ENCODE measurements at places on chromosomes 13 and 19.

GRCh38 chr19:4537953-4538600 lies 1.8 kb downstream of the LRG1 start:
- no peak for DNase-seq

- DNase-seq, result no peak
These were observed 187.5 kb downstream of the TM9SF2 start for GRCh38 chr13:99688776-99689175.

DNA sequence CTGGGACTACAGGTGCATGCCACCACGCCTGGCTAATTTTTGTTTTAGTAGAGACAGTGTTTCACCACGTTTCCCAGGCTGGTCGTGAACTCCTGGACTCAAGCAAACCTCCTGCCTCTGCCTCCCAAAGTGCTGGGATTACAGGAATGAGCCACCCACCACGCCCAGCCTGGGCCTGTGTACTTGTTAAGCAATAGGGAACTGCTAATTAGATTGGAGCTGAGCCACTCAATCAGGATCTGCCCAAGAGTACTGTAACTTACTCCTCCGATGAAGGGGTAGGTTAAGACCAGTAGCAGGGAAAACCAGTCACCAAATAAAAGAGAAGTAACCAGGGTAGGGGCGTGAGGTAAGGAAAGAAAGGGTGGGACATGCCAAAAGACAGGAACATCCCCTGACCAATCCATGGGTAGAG lies 2.3 kb downstream of the DDX39A start:
- DNase-seq, result no peak

GRCh38 chr13:23320926-23321534 lies 112.5 kb downstream of the SACS start:
- no peak for DNase-seq

DNA sequence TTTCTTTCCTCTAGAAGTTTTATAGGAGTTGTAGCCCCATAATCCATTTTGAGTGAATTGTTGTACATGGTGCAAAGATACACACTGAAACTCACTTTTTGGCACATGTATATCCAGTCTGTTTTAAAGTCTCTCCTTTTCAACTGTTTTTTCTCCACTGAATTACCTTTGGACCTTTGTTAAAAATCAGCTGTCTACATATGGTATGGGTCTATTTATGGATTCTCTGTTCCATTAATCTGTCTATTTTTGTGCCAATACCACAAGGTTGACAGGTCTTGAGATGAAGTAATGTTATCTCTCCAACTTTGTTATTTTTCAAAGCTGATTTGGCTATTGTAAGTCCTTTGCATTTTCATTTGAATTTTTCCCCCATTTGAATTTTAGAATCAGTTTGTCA lies 4.7 kb downstream of the HNRNPA1L2 start:
- DNase-seq, result no peak

DNA sequence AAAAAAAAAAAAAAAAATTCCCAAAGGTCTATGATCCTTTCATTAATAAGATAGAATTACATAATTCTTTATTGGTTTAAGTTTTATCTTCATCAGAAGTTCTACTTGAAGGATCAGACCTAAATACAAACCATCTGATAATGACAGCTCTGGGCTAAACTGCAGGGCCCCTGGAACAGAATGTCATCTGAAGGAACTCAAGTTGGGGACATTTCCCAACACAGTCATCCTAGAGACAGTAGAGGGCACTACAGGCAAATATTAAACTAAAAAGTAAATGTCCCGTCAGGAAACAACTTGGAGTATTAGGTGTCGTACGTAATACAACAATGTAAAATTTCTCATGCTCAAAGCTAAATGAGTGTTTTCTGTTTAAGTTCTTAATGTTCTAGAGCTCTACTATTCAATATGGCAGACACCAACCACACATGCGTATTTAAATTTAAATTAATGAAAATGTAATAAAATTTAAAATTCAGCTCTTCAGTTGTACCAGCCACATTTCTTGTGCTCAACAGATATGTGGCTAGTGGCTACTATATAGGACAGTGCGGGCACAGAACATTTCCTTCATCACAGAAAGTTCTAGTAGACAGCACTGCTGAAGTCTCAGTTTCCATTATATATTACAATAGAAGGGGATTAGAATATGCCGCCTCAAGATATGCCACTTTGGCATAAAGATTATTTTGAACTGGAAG lies 21.8 kb upstream of the NAXD start:
- DNase-seq, result peak; percentile 19

DNA sequence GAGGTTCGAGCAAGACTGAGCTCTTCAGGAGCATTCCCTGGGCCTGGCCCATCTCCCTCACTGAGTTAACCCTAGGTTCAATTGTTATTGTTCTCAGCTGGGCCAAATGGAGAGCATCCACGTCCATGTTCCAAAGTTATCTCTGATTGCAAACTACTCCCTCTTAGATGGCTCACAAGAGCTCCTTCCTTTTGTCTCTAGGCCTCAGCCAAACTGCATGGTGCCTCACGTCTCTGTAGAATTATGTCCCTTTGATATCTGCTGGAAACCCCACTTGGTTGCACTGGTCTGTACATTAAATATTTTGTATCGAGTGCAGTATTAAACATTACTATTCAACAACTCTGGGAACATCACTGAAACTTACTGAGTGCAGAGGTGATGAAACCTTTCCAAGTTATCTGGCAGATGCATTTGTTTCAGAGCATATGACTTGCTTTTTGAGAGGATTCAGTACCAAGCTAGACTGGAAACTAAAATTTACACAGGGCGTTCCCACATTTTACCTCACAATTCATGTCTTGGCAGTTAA lies 38.1 kb downstream of the DOCK9 start:
- no peak for DNase-seq

DNA sequence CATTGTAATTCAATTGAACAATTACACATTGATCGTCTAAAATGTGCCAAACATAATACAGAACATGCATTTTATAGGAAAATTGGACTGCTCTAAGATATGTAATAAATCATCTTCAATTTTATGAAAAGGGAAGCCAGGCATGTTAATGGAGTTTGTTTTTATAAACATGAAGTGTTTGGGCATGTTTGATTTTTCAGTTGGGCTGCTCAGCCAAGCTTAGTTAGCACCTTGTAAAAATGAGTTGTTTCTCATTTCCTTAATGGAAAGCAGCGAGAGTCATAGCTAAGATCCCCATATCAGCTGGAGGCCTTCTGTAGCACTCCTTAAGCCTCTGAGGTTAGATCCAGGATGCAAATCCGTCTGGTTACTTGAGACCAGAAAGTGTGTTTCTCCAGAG lies 422.3 kb downstream of the SPRY2 start:
- no peak for DNase-seq

DNA sequence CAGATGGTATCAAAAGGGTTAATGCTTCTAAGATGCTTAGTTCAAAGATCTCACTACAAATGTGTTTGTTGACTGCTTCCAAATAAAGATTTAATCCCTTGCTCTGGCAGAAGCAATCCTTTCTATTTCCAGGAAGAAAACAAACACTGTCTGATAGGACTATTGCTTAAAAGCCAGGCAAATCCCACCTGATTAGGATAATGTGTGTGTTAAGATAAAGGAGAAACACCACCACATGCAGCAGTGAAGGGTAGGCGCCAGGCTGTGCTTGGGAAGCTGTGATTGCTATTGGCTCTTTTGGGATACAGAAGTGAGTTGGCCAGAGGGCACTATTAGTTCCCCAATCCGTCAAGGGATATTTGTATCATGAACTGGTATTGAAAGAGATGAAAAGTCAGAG lies 62.8 kb upstream of the LRCH1 start:
- no peak for DNase-seq

GRCh38 chr13:45280011-45280410 lies 61.0 kb downstream of the TPT1 start:
- no peak for DNase-seq

DNA sequence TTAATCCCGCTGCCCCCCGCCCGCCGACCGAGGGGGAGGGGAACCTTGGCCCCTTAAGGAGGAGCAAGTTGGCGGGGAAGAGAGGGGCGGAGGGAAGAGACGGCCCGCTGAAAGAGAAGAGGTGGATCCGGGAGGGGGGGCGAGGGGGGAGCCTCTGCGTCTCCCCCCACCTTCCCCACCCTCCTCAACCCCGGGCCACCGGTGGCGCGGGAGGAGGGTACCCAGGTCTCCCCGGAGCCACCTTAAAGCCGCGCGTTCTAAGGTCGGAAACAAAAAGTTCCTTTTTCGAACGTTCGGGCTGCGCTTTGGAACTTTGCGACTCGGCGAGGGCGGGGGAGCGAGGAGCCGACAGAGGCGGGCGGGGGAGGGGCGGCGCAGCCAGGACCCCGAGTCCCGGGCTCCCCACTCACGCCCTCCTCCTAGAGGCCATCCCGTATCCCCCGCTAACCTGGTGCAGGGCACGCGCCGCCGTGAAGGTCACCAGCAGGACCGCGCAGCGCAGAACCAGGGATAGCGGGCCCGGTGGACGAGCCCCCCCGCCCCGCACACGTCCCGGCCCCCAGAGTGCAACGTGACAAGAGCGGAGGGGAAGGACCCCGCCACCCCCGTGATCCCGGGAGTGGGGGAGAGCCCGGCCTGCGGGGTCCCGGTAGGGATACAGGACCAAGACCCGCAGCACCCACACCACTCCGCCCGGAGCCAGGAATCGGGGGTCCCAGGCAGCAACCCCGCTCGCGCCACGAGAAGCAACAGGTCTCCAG lies 659 bp downstream of the ERF start:
- no peak for DNase-seq

DNA sequence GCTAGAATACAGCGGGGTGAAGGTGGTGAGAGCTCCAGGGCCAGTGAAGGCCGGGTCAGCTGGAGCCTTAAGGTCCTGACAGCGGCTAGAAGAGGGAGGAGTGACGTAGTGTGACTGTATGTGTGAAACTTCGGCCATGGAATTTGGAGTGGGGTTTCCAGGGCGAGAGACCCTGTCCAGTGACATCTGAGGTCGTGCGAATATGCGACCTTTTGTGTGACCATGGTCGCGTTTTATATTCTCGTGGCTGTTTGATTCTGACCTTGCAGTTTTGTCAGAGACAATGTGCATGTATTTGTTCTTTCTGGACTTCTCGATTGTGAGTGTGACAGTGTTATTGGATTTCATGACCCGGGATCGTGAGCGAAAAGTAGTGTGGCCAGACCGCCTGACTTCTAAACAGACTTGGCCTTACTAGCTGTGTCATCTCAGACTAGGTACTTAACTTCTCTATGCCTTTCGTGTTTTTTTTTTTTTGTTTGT lies 405 bp upstream of the ZNF569 start:
- no peak for DNase-seq

DNA sequence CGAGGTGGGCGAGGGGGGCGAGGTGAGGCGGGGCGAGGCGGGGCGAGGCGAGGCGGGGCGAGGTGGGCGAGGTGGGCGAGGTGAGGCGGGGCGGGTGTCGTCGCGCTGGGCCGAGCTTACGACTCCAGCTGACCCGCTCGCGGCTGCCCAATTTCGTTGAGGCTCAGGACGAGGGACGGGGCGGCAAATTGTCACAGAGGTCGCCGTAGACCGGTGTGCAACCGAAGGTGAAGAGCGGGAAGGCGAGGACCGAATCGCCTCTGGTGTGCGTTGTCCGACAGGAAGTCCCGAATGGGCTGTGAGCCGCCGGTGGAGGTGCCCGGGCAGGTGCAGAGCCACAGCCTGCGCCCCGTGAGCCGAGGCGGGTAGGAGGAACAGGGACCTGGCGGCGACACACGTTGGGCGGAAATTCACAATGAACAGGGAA lies at the start of gene LACC1:
LACC1 (plus strand) TSS at position 150 of the 427 bp plus-strand sequence. CDS start 1,082 bp downstream, outside the sequence.
- DNase-seq, result no peak

DNA sequence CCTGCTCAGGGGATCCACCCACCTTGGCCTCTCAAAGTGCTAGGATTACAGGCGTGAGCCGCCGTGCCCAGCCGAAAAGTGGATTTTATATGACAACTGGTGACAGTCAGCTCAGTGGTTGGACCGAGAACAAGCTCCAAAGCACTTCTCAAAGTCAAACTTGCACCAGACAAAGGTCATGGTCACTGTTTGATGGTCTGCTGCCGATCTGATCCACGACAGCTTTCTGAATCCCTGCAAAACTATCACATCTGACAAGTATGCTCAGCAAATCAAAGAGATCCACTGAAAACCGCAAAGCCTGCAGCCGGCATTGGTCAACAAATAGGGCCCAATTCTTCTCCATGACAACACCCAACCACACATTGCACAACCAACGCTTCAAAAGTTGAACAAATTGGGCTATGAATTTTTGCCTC lies 21.6 kb upstream of the NAA16 start:
- no peak for DNase-seq

DNA sequence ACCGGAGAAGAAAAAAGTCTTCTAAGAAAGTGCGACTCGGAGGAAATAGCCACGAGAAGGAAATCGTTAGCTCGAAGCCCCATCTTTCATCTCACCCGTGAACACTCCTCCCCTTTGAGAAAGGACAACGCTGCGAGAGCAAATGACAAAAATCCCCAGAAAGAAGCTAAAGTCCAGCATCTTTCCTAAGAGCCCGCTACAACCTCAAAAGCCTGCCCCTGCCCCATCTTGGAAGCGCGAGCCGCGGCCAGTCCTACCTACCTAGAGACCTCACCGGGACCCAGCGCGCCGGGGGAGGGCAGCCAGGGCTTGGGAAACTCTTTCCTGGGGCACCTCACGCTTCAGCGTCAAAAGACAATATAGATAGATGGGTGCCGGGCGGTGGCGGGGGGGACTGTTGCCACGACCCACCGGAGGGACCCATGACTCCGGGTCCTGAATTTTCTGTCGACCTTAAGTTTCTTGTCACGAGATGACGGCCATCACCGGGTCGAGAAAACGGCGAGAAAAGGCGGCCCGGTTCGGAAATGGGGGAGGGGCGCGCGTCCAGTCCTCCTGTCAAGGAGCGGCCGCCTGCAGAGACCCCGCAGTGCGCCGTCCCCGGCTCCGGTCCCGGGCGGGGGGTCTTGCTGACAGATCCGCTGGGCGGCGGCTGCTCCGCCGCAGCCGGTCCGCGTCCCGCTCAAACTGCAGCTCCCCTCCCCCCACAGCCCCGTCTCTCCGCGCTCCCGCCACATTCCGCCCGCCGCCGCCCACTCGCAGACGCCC lies 65.9 kb downstream of the KCNRG start:
- no peak for DNase-seq

GRCh38 chr19:29297381-29297780 lies 84.4 kb upstream of the UQCRFS1 start:
- DNase-seq, result no peak

DNA sequence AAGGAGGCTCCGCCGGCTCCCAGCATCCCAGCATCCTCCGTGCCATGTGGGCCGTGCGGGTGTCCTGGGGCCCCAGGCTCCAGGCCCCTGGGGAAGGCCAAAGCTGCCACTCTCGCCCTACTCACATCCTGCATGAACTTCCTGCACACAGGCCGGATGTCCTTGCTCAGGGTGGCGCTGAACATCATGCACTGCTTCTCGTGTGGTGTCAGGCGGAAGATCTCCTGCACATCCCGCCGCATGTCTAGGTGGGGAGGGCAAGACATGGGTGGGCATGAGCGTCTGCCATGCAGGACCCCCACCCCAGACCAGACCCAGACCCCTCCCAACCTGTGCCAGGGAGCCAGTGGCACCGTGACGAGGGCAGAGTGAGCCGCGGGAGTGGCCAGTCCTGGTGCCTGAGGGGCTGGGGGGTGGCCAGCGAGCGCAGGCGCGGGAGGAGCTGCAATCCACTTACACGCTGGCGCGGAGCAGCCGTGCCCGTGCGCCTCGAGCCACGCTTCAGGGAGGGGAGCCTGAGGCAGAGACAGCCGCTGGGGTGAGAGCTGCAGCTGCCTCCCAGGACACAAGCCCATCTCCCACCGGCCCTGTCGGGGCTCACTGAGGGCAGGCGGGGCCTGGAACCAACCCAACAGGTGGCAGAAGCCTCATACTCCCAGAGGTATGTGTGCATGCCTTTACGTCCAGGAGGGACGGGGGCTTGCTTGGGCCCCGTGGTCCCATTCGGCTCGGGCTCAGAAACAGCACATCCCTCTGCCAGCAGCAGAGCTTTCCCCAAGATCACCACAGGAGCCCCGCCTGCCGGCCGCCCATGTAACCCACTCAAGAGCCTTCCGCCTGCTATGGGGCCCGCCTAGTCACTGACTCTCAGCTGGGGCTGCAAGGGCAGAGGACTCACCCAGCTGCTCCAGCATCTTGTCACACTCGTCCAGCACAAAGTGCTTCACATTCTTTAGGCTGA lies 8.8 kb downstream of the DDX39A start:
- no peak for DNase-seq

Data from non-pigmented ciliary epithelial cell (primary cell).